ENCODE measurements at places on chromosomes 7 and 10. TPM values are rescaled to one million over a fixed set of nuclear protein-coding genes. Genes with fewer than 3 reads are reported as not detected.

The SPAM1 gene
- not detected for total RNA-seq

The CYP2E1 gene
- total RNA-seq: not detected

The SPDYE1 gene
- total RNA-seq: not detected

The PPA1 gene
- 115 TPM for total RNA-seq

The LIPN gene
- 1.7 TPM for total RNA-seq

The CTAGE4 gene
- total RNA-seq: 1.9 TPM

The BMS1 gene
- 13.8 TPM for total RNA-seq

The HPS6 gene
- 14.8 TPM for total RNA-seq

The ABCC2 gene
- total RNA-seq: 2.4 TPM

The WEE2 gene
- total RNA-seq: not detected

The FBXO24 gene
- not detected for total RNA-seq

The WNT16 gene
- total RNA-seq: not detected

The CDC123 gene
- total RNA-seq: 67.3 TPM

The ZDHHC4 gene
- total RNA-seq: 46.2 TPM

The CHST12 gene
- 15.0 TPM for total RNA-seq

The RELN gene
- 0.57 TPM for total RNA-seq

All from subcutaneous adipose tissue (tissue), 4 donors.